LHCN-M2 (cell line): ENCODE measurements at places on chromosomes 6 and 20. TPM values are rescaled to one million over a fixed set of nuclear protein-coding genes. Genes with fewer than 3 reads are reported as not detected.

HLA-DOB gene
- total RNA-seq = not detected in 2 replicates

SLC12A5 gene
- under 0.01 TPM in 1 of 2 replicates, not detected in the other for total RNA-seq

TRIM31 gene
- not detected in 2 replicates for total RNA-seq

GPX5 gene
- total RNA-seq = not detected in 2 replicates

MTFR2 gene
- total RNA-seq = 7.6 and 8.7 TPM in 2 replicates

ZBTB46 gene
- total RNA-seq = 7.6 and 9.1 TPM in 2 replicates

DEFB114 gene
- total RNA-seq = not detected in 2 replicates

CST4 gene
- total RNA-seq = not detected in 2 replicates

CLIC5 gene
- not detected in 2 replicates for total RNA-seq

RNF144B gene
- total RNA-seq = 0.13 and 0.80 TPM in 2 replicates

KCNK15 gene
- not detected in 2 replicates for total RNA-seq

MCM8 gene
- total RNA-seq = 34.1 and 34.3 TPM in 2 replicates

YIPF3 gene
- 161 and 168 TPM in 2 replicates for total RNA-seq

VWA7 gene
- not detected in 2 replicates for total RNA-seq

MLIP gene
- 1.8 and 4.3 TPM in 2 replicates for total RNA-seq

PEX3 gene
- 23.0 and 24.4 TPM in 2 replicates for total RNA-seq

CRISP2 gene
- total RNA-seq = not detected in 2 replicates

OGFR gene
- total RNA-seq = 64.6 and 69.7 TPM in 2 replicates

LPA gene
- total RNA-seq = not detected in 2 replicates

FILIP1 gene
- under 0.01 TPM in 1 of 2 replicates, not detected in the other for total RNA-seq

SMAP1 gene
- 20.2 and 21.0 TPM in 2 replicates for total RNA-seq

TGM3 gene
- not detected in 2 replicates for total RNA-seq

TMEM14C gene
- 165 and 197 TPM in 2 replicates for total RNA-seq

PKIG gene
- total RNA-seq = 9.8 and 11.1 TPM in 2 replicates

BRPF3 gene
- 8.2 and 12.7 TPM in 2 replicates for total RNA-seq

LAMP5 gene
- total RNA-seq = 0.98 and 1.0 TPM in 2 replicates

TRAPPC3L gene
- total RNA-seq = 0.06 TPM in 1 of 2 replicates, not detected in the other

CRIP3 gene
- not detected in 2 replicates for total RNA-seq

WFDC12 gene
- total RNA-seq = not detected in 2 replicates

COL19A1 gene
- 0.26 and 0.40 TPM in 2 replicates for total RNA-seq

PI16 gene
- total RNA-seq = not detected in 2 replicates

C20orf144 gene
- 0.06 and 0.11 TPM in 2 replicates for total RNA-seq

TSBP1 gene
- not detected in 2 replicates for total RNA-seq

CLIC1 gene
- total RNA-seq = 771 and 894 TPM in 2 replicates

DNMT3B gene
- 1.2 TPM in 2 replicates for total RNA-seq

TBXT gene
- not detected in 2 replicates for total RNA-seq
